PC-3 (cell line): ENCODE measurements at places on chromosomes 3 and 15. TPM values are rescaled to one million over a fixed set of nuclear protein-coding genes. Genes with fewer than 3 reads are reported as not detected.

DNA sequence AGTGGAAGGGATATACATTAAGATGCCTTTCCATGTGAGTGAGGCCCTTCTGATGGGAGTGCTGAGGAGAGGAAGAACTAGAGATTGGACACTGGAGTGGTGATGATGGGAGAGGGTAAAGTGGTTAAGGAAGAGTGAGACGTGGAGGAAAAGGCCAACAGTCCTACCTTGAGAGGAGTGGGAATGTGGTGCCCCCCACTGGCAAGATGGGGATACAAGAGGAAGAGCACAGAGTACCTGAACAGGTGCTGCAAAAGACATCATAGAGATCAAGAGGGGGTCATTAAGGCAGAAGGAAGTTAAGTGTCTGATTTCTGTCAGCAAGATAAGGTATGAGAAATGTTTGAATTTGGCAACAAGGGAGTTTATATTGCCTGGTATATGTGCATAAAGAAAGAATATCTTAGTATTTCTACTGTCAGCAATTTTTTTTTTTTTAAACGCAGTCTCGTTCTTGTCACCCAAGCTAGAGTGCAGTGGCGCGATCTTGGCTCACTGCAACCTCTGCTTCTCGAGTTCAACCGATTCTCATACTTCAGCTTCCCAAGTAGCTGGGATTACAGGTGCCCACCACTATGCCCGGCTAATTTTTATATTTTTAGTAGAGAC, 34.0 kb downstream of the ARIH2 start:
- no peak overlapping the region for H3K27ac ChIP-seq
- H3K36me3 ChIP-seq: 0 out of 2 replicates have a peak, but pooled peaks cover 4% of the 10 kb centered on the region
- no peak overlapping the region for H3K4me3 ChIP-seq
- DNase-seq: peak; percentile 59
- no peaks in the 10 kb centered on the region for H3K27me3 ChIP-seq
- no peaks in the 10 kb centered on the region for H3K4me1 ChIP-seq

Gene USP50
- not detected in 2 replicates for total RNA-seq

Gene FAM107A
- total RNA-seq: 0.07 and 0.29 TPM in 2 replicates

- peak overlapping the region; percentile 92 for H3K4me3 ChIP-seq
- no peaks in the 10 kb centered on the region for H3K27me3 ChIP-seq
- DNase-seq: peak; percentile 44
- peaks cover 45% of the 10 kb centered on the region for H3K4me1 ChIP-seq
- peak overlapping the region; percentile 24; the same call in 1 of the 2 replicates for H3K27ac ChIP-seq
- peaks cover 3% of the 10 kb centered on the region; the same call in 1 of the 2 replicates for H3K36me3 ChIP-seq
These were observed 1.3 kb downstream of the ATP13A3 start for GRCh38 chr3:194485468-194485880.

DNA sequence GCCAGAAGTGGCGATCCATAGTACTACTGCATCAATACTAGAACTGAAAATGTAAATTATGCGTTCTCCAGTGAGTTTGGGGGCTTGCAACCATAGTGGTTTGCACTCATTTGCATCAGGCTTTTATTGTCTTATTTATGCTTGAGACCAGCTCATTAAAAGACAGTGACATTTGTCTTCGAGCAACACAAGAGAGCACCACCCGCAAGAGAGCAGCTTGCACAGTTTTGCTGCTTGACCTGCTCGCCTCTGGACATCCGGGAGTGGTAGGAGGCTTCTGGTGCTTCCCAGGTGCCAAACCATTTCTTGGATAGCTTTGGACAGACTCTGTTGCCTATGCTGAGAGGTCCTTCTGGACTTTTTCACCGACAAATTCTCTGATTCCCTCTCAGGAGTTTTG, 294.6 kb downstream of the MEX3B start:
- H3K36me3 ChIP-seq: no peaks in the 10 kb centered on the region
- peaks cover 34% of the 10 kb centered on the region for H3K27me3 ChIP-seq
- no peak overlapping the region for H3K27ac ChIP-seq
- H3K4me3 ChIP-seq: no peak overlapping the region
- H3K4me1 ChIP-seq: no peaks in the 10 kb centered on the region
- DNase-seq: no peak

DNA sequence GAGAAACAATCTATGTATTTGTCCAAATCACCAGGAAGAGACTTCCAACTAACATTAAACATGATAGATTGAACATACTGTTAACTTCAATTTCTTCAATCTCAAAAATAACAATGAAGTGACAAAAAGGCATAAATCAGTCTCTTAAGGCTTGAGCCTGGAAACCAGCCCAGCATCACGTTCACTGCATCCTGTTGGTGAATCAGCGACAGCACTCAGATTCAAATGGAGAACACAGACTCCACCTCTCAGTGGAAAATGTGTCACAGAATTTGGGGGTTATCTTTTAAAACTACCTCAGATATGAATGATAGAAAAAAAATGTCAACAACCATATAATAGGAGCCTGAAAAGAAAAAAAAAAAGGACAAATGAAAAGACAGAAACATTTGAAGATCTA, 212.0 kb downstream of the MINAR1 start:
- H3K27me3 ChIP-seq: no peaks in the 10 kb centered on the region
- peaks cover 14% of the 10 kb centered on the region for H3K4me1 ChIP-seq
- peak; percentile 57 for DNase-seq
- H3K4me3 ChIP-seq: no peak overlapping the region
- no peak overlapping the region for H3K27ac ChIP-seq

- H3K4me3 ChIP-seq: peak overlapping the region; percentile 70
- no peaks in the 10 kb centered on the region for H3K36me3 ChIP-seq
- peak; percentile 18 for DNase-seq
- H3K27me3 ChIP-seq: no peaks in the 10 kb centered on the region
- H3K4me1 ChIP-seq: peaks cover 7% of the 10 kb centered on the region
These were observed 68.4 kb downstream of the HES1 start for GRCh38 chr3:194204042-194204987.

- H3K4me3 ChIP-seq: no peak overlapping the region
- H3K4me1 ChIP-seq: peaks cover 9% of the 10 kb centered on the region; the same call in 1 of the 2 replicates
- no peak overlapping the region for H3K27ac ChIP-seq
- no peaks in the 10 kb centered on the region for H3K36me3 ChIP-seq
- H3K27me3 ChIP-seq: no peaks in the 10 kb centered on the region
These were observed 62.7 kb upstream of the CD47 start for GRCh38 chr3:108153451-108153981.

GRCh38 chr3:140510303-140510861, 167.5 kb upstream of the TRIM42 start:
- DNase-seq: no peak
- H3K27ac ChIP-seq: no peak overlapping the region
- no peaks in the 10 kb centered on the region for H3K4me1 ChIP-seq
- H3K4me3 ChIP-seq: no peak overlapping the region
- no peaks in the 10 kb centered on the region for H3K36me3 ChIP-seq
- no peaks in the 10 kb centered on the region for H3K27me3 ChIP-seq

GRCh38 chr3:62201438-62202035, 171.8 kb downstream of the FEZF2 start:
- no peak overlapping the region for H3K4me3 ChIP-seq
- peak; percentile 56 for DNase-seq
- no peaks in the 10 kb centered on the region for H3K27me3 ChIP-seq
- no peak overlapping the region for H3K27ac ChIP-seq
- no peaks in the 10 kb centered on the region for H3K4me1 ChIP-seq

Gene ERICH6
- not detected in 2 replicates for total RNA-seq

Gene PCSK6
- total RNA-seq: 2.7 and 3.7 TPM in 2 replicates

DNA sequence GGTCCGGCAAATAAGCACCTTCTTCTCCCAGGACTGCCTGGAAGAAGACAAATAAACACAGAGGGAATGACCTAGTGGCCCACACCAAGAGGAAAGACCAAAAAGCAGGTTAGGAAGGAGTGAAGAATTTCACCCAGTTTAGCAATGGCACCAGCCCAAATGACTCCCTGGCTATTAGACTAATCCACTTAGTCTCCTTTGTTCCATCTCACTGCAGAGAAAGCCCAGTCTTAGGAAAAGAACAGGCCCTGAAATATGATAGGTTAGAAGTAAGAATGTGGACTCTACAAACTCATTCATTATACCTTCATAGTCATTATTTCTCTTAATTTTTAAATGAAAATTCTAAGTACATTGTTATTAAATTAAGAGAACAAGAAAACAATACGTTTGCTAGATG, 23.2 kb downstream of the SERPINI2 start:
- H3K4me1 ChIP-seq: no peaks in the 10 kb centered on the region
- DNase-seq: no peak
- peaks cover 41% of the 10 kb centered on the region for H3K27me3 ChIP-seq
- H3K4me3 ChIP-seq: no peak overlapping the region
- no peaks in the 10 kb centered on the region for H3K36me3 ChIP-seq

Gene BBS4
- total RNA-seq: 7.5 and 18.7 TPM in 2 replicates

Gene SLC9C1
- total RNA-seq: not detected in 2 replicates

DNA sequence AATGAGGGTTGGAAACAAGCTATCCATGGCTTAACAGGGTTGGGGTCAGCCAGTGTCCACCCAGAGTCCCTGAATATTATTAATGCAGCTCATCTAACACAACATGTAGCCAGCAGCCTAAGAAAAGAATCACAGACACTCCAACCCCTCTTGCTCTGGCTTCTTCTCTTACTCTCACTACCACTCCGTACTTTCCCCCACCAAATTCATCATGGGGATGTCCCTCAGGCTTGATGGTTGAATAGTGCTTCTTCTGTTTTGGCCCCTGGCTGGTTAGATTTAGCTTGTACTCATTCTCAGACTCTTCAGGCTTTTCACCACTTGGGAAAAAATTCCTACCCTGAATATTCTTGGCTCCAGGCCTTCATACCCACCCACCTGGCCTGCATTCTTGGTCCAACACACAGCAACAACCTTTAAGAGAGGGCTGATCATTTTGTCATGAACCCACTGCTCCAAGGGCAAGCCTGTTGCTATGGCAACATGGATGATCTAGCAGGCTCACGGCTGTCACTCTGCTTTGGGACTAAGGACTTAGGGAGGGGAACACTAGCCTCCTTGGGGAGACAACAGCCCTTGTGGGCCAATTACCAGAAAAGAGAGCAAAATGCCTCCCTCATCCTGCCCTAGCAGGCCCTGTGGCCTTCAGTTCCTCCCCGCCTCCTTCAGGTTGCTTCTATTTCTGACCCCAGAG, 9.4 kb upstream of the MED12L start:
- no peak overlapping the region for H3K27ac ChIP-seq
- peaks cover 45% of the 10 kb centered on the region for H3K27me3 ChIP-seq
- H3K4me1 ChIP-seq: no peaks in the 10 kb centered on the region
- H3K36me3 ChIP-seq: no peaks in the 10 kb centered on the region

Gene USP13
- total RNA-seq: 14.8 and 18.0 TPM in 2 replicates

Gene GMPPB
- total RNA-seq: 69.5 and 83.9 TPM in 2 replicates

- no peaks in the 10 kb centered on the region for H3K27me3 ChIP-seq
- H3K4me1 ChIP-seq: peaks cover 19% of the 10 kb centered on the region
- no peak for DNase-seq
These were observed 210.7 kb upstream of the UBE2E1 start for GRCh38 chr3:23594894-23595670.

GRCh38 chr3:127038466-127038865, 55.6 kb downstream of the PLXNA1 start:
- no peak for DNase-seq
- H3K36me3 ChIP-seq: no peaks in the 10 kb centered on the region
- H3K4me1 ChIP-seq: peaks cover 12% of the 10 kb centered on the region
- no peaks in the 10 kb centered on the region for H3K27me3 ChIP-seq
- H3K27ac ChIP-seq: no peak overlapping the region
- no peak overlapping the region for H3K4me3 ChIP-seq

Gene TEX55
- total RNA-seq: 0.33 TPM in 1 of 2 replicates, not detected in the other

Gene GPR62
- not detected in 2 replicates for total RNA-seq

DNA sequence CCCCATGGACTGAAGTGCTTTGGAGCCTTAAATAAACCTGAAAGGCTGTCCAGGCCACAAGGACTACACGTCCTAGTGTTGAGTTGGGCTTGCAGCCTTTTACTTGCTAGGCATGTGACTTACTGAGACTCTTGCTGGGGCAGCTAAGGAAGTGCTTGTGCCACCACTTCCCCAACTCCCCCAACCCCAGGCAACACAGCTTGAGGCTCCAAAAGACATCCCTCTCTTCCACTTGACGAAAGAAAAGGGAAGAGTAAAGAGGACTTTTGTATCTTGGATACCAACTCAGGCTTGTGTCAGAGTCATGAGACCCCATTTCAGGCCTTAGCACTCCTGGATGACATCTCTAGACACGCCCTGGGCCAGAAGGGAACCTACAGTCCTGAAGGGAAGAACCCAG, 109.8 kb downstream of the XRN1 start:
- no peaks in the 10 kb centered on the region for H3K27me3 ChIP-seq
- no peaks in the 10 kb centered on the region for H3K4me1 ChIP-seq
- peaks cover 4% of the 10 kb centered on the region; the same call in 1 of the 2 replicates for H3K36me3 ChIP-seq
- H3K4me3 ChIP-seq: no peak overlapping the region
- no peak for DNase-seq

Gene LRRC2
- total RNA-seq: 0.26 and 0.35 TPM in 2 replicates

Gene NTRK3
- total RNA-seq: not detected in 2 replicates

DNA sequence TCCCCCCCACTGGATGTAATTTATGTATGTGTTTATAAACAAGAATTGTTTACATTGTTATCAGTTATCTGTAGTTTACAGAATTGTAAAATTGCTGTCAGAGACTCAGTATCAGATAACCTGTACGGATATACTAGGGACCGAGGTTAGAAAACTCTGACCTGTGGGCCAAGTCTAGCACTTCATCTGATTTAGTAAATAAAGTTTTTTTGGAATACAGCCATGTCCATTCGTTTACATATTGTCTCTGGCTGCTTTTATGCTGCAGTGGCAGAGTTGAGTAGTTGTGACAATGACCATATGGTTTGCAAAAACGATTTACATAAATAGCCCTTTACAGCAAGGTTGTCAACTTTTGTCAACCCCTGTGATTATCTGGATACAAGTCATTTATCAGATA, 52.6 kb downstream of the LRRC28 start:
- DNase-seq: no peak
- peaks cover 8% of the 10 kb centered on the region; the same call in 1 of the 2 replicates for H3K4me1 ChIP-seq
- no peak overlapping the region for H3K4me3 ChIP-seq
- no peak overlapping the region for H3K27ac ChIP-seq
- H3K27me3 ChIP-seq: no peaks in the 10 kb centered on the region
- H3K36me3 ChIP-seq: no peaks in the 10 kb centered on the region
